T-helper 17 cell (primary cell): ENCODE measurements at places on chromosomes 12 and 14.

GRCh38 chr12:87656311-87656710 lies 372.9 kb downstream of the C12orf50 start:
- DNase-seq: no peak

DNA sequence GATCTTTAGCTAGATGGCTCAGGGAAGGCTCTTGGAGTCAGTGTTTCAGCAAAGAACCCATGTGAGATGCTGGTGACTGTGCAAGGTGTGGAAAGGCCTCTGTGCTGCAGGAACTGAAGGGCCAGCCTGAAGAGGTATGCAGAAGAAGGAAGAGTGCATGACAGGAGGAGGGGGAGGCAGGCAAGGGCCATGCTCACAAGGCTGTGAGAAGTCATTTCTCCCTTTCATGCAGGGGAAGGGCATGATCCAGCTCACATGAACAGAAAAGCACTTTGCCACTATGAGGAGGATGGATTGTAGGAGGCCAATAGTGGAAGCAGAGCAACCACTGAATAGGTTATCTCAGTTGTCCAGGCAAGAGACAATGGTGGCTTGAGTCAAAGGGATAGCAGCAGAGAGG lies 83.7 kb downstream of the SSPN start:
- DNase-seq: no peak

DNA sequence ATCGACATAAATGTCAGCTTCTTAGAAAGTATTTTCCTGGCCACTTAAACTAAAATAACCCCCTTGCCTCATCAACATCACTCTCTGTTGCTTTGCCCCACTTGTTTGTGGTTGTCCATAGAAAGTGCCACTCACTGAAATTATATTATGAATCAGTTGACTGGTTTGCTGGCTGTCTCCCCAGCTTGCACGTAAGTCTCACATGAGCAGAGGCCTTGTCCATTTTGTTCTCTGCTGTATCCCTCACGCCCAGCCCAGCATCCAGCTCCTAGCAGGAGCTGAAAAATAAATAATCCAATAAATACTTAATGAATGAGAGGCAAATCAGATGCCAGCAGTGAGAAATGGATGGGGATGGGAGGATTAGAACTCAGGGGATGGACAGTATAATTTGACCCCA lies 159.3 kb downstream of the KSR2 start:
- DNase-seq: no peak

DNA sequence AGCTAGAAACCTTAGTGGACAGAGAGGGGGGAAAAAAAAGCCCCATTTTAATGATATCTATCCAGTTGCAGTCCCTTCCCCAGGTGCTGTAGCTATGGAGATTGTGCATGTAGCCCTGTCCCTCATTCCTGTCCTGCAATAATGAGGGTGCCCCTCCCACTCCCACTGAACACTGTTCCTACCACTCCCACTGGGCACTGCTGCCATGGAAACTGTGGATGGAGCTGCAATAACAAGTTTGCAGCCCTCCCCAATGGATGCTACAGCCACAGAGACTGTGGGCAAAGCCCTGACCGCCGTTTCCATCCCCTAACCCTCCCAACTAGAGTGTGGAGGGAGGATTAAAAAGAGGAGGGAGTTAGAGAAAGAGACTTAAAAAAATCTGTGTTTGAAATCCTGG lies 238.3 kb downstream of the FUT8 start:
- no peak for DNase-seq

- DNase-seq: no peak
These were observed 172.3 kb upstream of the GRIP1 start for GRCh38 chr12:66851134-66851533.

- no peak for DNase-seq
These were observed 15.3 kb upstream of the PRKAB1 start for GRCh38 chr12:119652665-119653064.

DNA sequence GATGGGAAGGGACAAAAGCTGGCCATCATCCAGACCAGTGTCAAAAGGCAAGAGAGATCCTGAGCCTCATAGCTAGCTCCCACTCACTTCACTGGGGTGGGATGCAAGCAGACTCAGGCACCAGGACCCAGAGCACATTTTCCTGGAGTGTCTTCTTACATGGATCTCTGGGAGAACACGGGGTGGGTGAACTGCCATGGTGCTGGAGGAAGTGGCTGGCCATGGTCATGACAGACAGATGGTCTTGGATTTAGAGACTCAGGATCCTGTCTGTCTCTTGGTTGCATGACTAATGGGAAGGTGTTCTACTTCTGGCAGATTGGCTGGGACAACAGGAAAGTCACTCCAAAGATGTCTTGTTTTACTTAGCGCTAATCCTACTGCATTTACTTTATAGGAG lies 311.5 kb downstream of the ATP23 start:
- no peak for DNase-seq

GRCh38 chr14:93011650-93012325 lies 88.8 kb downstream of the CHGA start:
- DNase-seq: no peak

DNA sequence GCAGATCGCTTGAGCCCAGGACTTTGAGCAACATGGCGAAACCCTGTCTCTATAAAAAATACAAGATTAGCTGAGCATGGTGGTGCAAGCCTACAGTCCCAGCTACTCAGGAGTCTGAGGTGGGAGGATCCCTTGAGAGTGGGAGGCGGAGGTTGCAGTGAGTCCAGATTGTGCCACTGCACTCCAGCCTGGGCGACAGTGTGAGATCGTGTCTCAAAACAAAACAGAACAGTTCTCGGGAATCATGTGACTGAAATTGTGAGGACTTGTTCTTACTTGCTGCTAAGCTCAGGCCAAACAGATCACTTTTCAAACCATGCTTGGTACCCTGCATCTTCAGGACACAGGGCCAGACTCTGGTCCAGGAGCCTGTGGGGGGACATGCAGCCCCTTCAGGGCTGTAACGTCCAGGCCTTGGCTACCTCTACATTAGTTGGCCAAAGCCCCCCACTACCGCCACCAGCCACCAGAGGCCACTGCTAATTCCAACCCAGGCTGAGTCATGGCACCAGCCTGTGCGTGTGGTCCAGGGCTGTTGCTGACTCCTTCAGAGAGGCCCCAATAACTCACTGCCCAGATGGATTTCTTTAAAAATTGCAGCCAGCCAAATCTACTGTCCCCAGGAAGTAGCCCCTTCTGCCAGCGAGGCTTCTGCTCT lies 33.4 kb upstream of the SYNDIG1L start:
- no peak for DNase-seq

DNA sequence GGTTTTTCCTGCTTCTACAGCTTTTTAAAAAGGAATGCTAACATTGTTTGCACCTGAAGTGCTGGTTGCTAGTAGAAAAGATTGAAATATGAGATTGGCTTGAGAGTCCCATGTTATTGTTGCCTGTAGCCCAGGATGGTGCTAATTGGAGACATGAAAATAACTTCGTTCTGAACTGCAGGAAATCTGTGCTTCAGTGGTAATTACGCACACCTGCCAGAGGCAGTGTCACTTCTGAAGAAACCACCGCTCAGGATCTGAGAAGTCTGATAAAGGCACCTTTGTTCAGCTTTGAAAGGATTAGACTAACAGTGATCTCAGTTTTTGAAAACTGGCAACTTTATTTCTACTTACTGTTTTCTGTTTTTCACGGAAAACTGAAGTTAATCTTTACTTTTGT lies 15.5 kb upstream of the ATP6V0A2 start:
- no peak for DNase-seq

GRCh38 chr14:59870277-59871165 lies at the start of gene RTN1:
Gene RTN1 (minus strand): TSS chr14:59870776. CDS start chr14:59870630, 146 bp downstream.
- no peak for DNase-seq

GRCh38 chr12:66024949-66025348 lies 105.6 kb downstream of the LLPH start:
- no peak for DNase-seq

DNA sequence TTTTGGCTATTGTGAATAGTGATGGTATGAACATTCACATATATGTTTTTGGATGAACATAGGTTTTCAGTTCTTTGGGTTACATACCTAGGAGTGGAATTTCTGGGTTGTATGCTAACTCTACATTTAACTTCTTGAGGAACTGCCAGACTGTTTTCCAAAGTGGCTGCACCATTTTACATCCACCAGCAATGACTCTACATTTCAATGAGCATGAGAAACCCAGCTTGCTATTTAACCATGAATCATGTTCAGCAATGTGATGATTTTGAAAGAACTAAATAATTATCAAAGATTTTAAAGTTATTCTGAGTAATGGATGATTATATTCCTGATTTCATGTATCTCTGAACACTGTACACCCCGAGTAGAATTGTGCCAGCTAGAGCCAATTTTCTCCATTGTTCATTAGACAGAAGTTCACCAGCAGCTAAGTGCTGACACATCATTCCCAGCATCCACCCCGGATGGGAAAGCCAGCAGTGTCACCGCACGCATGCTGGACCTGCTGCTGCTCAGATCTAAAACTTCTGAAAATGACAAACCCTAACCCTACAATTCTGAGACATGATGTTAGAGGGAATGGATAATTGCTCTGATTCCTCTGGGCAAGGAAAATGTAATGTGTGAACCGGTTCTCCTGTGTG lies 13.3 kb upstream of the ANAPC5 start:
- no peak for DNase-seq

GRCh38 chr12:3137814-3138445 lies 60.8 kb downstream of the TSPAN9 start:
- DNase-seq: no peak

DNA sequence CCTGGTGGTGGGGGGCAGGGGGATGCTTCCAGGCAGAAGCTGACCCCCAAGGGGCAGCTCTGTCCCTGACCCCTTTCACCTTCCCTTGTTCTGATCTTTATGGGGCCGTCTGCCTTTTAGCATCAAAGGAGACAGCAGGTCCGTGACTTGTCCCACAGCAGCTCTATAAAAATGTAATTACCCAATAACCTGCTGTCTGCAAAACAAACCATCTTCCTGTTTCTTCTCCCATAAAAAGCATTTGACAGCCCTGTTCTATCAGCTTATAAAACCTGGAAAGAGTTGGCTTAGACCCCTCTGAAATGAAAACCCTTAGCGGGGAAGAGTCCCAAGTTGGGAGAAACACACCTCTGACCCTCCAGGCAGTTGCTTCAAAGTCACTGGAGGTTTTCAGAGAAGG lies 416.9 kb downstream of the MED13L start:
- DNase-seq: no peak

GRCh38 chr14:23610090-23610814 lies 25.9 kb upstream of the DHRS2 start:
- DNase-seq: no peak

- no peak for DNase-seq
These were observed 759.2 kb upstream of the LRFN5 start for GRCh38 chr14:40847480-40847879.

- no peak for DNase-seq
These were observed 140.6 kb upstream of the PELI2 start for GRCh38 chr14:55977392-55978150.

- no peak for DNase-seq
These were observed 11.0 kb upstream of the MGP start for GRCh38 chr12:14896521-14897169.

DNA sequence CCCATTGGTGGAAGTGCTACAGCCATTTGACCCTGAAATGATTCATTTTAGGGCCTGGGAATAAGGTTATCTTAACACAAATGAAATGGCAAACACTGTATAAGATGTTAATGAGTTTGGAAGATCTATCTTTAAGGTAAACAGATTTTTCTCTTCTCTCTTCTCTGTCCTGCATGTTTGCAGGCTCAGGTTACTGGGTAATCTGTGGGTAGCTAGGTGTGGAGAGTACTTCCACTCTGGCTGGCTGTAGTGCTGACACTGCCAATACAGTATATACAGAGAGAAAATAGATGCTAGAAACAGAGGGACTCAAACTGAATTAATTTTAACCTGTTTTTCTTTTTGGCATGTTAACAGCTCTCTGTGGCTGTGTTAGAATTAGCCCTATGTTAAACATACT lies 84.6 kb downstream of the SLC38A6 start:
- no peak for DNase-seq

- DNase-seq: no peak
These were observed 116.6 kb upstream of the C14orf180 start for GRCh38 chr14:104462651-104463630.

DNA sequence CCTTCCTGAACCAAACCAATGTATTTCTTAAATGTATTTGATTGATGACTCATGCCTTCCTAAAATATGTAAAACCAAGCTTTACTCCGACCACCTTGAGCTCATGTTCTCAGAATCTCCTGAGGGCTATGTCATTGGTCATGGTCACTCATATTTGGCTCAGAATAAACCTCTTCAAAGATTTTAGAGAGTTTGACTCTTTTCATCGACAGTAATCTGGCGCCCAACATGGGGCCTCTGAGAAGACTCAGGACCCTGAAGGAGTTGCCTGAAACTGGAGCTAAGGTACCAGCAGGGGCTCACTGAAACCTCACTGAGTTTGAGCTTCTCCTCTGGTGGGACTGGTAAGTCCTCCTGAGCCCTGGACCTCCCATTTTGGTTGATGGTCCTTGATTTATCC lies 17.2 kb upstream of the PSMC1 start:
- no peak for DNase-seq

DNA sequence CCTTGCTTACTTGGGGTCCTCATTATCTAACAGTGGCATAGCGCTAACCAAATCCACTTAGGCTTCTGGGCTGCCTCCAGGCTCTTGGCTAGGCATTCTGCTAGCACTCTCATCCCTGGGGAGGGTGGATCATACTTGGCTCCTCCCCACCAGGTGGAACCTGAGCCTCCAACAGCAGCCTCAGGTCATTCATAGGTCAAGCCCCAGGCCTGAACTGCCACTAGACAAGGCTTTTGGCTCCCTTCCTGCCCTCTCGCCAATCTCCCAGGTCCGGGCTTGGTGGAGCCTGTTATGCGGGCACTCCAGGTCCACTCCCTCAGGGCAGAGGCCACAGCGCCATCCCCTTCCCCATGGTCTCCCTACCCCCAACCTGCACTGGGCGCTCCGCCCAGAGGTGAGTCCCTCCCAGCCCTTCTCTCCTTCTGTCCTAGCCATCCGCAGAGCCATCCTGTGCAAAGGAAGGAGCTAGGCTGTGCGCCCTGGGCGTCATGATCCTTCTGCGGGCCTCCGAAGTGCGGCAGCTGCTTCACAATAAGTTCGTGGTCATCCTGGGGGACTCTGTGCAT lies 154.9 kb upstream of the AMIGO2 start:
- no peak for DNase-seq

DNA sequence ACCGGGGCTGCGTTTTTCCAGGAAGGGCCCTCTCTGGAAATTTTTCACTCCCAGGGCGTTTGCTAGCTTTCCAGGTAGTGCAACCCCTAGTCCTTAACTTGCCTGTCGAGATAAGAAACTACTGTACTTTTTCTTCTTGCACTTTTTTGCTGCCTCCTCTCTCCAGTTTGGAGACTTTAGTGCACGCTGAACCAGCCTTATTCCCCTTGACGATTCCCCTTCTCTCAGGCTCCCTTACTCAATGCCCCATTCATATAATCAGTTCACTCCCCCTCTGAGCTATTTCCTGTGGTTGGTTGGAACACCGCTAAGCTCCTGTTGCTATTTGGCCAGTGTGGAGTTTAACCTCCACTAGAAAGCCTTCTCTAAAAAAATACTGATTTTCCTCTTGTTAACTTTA lies 682 bp downstream of the CREBL2 start:
- DNase-seq: no peak

GRCh38 chr12:28899951-28900350 lies 249.1 kb upstream of the FAR2 start:
- no peak for DNase-seq

- no peak for DNase-seq
These were observed 378.0 kb upstream of the DDHD1 start for GRCh38 chr14:53531156-53531555.
